Lung (tissue), 17 donors: ENCODE measurements at places on chromosomes 12 and 14.

DNA sequence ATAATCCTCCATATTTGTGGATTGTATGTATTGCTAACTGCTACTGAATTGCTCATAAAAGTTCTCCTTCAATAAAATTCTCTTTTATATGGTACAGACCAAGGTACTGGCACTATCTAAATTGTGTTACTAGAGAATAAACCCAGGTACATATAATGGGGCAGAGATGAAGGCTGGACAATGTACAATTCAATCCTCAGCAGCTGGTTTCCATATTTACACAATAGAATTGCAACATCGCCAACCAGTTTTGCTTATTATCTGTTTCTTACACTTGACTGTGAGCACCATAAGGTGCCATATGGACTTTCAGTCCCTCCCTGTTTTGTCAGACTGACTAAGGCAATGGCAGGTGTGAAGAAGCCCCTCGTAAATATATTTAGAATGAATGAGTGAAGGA lies 18.1 kb downstream of the KITLG start:
- no peaks in the 10 kb centered on the region for H3K36me3 ChIP-seq
- no peak overlapping the region for H3K4me3 ChIP-seq
- peaks cover 5% of the 10 kb centered on the region for H3K4me1 ChIP-seq
- no peak overlapping the region for H3K27ac ChIP-seq

DNA sequence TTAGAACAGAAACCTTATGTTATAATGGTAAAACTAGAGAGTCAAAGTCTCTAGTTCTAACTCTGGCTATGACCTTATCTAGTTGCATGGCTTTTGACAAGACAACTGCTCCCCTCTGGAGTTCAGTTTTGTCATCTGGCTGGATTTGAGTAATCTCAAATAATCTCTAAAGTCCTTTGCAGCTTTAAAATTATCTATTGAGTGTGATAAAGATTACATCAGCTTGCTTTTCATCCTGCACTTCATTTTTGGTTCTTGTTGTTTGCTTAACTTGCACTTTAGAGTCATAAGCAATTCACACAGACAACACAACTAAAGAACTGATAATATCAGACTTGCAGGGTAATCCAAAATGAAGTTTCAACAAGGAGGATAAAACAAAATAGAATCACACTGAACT lies 2.3 kb downstream of the AKAP5 start:
- no peaks in the 10 kb centered on the region for H3K27me3 ChIP-seq
- no peaks in the 10 kb centered on the region for H3K36me3 ChIP-seq
- H3K4me3 ChIP-seq = no peak overlapping the region
- peak; percentile 28 for DNase-seq
- H3K4me1 ChIP-seq = peaks cover 6% of the 10 kb centered on the region
- H3K27ac ChIP-seq = no peak overlapping the region

GRCh38 chr12:3202096-3202495 lies 124.9 kb downstream of the TSPAN9 start:
- DNase-seq = no peak
- peaks cover 8% of the 10 kb centered on the region for H3K4me1 ChIP-seq
- H3K36me3 ChIP-seq = peaks cover 4% of the 10 kb centered on the region
- no peak overlapping the region for H3K4me3 ChIP-seq
- H3K27me3 ChIP-seq = no peaks in the 10 kb centered on the region
- no peak overlapping the region for H3K27ac ChIP-seq

DNA sequence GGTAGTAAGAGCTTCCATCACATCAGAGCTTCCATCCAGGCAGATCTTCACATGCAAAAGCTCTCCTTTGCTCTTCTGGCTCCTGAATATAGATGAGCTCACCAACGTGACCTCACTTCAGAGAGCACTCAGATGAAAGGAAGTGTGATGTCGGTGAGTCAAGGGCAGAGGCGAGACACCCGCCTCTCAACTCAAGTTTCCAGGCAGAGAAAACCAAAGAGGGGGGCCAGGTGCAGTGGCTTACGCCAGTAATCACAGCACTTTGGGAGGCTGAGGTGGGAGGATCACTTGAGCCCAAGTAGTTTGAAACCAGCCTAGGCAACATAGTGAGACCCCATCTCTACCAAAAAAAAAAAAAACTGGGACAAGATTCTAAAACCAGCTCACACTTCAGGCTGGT lies 126.9 kb downstream of the DUSP6 start:
- H3K4me3 ChIP-seq = no peak overlapping the region
- H3K27ac ChIP-seq = no peak overlapping the region
- H3K36me3 ChIP-seq = no peaks in the 10 kb centered on the region
- H3K27me3 ChIP-seq = no peaks in the 10 kb centered on the region
- H3K4me1 ChIP-seq = no peaks in the 10 kb centered on the region
- DNase-seq = peak; percentile 40

- no peaks in the 10 kb centered on the region for H3K36me3 ChIP-seq
- DNase-seq = peak; percentile 3
- no peaks in the 10 kb centered on the region for H3K4me1 ChIP-seq
- H3K27ac ChIP-seq = no peak overlapping the region
These were observed 181.5 kb downstream of the VRK1 start for GRCh38 chr14:96978525-96979272.

DNA sequence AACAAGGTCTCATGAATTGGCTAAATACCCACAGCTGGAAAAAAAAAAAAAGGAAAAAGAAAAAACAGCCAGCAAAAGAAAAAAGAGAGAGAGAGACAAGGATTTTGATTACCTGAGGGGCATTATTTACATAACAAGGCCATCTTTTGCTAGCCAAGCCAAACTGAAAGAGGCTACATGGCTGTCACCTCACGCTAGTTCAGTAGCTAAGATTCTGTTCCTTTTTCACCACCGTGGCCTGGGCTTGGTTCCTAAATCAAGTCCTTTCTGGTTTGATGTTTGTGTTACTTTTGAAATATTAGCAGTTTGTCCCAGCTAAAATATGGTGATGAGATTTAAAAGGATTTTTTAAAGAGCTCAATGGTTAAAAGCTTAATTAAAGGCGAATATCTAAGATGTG lies 2.0 kb upstream of the SDS start:
- no peaks in the 10 kb centered on the region for H3K36me3 ChIP-seq
- H3K27me3 ChIP-seq = no peaks in the 10 kb centered on the region
- no peak for DNase-seq
- H3K27ac ChIP-seq = no peak overlapping the region
- no peaks in the 10 kb centered on the region for H3K4me1 ChIP-seq

GRCh38 chr12:28177461-28177860 lies 12.8 kb upstream of the CCDC91 start:
- no peak for DNase-seq
- no peaks in the 10 kb centered on the region for H3K27me3 ChIP-seq
- H3K27ac ChIP-seq = no peak overlapping the region
- no peak overlapping the region for H3K4me3 ChIP-seq
